Inflammatory macrophage treated with lipopolysaccharide for 1 hour (primary cell): ENCODE measurements at places on chromosomes 11 and 22.

GRCh38 chr11:67665541-67666302, 8.7 kb downstream of the ALDH3B2 start:
- DNase-seq: no peak

- no peak for DNase-seq
Measured at GRCh38 chr22:19610518-19611253, 86.5 kb upstream of the CLDN5 start.

DNA sequence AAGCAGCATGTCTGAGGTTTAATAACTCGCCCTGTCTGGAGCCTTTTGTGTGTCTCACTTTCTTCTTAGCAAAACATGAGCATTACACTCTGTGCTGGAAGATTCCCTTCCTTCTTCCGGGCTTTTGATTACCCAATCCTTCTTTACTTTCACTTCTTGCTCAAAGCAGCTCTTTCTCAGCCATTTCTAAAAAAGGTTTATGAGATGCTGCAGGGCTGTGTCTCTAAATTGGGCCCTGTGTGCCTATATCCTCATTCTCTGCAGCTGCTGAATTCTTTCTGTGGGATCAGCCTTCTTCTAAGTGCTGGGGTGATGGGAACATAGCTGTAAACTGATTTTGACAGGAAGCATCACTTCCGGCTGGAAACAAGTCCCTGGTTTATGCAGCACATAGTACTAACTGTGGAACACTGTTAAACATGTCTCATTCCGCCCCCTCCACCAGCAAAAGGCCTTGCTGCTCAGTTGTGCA, 71.8 kb downstream of the PIWIL4 start:
- DNase-seq: peak; percentile 74

DNA sequence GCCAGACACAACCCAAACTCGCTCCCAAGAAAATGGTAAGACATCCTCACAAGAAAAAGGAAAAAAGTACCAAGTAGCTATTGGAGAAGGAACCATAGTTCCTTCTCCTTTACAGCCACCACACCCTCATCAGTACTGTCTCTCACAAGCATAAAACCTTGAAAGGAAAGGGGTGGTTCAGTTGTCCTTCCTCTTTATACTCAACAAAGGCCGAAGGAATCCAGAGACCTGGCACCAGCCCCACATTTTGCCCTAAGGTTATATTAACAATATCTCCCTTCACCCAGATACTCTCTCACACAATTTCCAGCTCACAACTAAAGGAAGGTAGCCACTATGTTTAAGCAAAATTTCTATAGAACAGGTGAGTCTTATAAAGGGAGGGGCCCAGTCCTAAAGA, 8.5 kb downstream of the FHIP1B start:
- DNase-seq: no peak

DNA sequence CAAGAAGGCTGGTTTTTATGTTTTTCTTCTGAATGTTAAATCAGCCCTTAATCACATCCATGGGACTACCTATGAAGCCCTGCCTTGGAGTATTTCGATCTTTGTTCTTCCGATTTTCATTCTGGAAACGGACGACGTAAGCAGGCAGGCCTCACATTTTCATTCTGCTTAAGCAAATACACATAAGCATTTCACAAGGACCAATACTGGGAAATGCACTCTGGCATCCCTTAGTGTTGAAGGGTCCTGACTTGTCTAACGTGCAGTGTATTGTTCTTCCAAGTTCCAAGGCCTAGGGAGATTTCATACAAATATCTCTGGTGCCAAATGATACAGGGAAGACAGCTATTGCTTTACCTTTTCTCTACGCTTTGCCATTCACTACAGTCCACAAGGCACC, 143.8 kb downstream of the LARGE1 start:
- no peak for DNase-seq
